ENCODE measurements at places on chromosomes 6 and 20.

DNA sequence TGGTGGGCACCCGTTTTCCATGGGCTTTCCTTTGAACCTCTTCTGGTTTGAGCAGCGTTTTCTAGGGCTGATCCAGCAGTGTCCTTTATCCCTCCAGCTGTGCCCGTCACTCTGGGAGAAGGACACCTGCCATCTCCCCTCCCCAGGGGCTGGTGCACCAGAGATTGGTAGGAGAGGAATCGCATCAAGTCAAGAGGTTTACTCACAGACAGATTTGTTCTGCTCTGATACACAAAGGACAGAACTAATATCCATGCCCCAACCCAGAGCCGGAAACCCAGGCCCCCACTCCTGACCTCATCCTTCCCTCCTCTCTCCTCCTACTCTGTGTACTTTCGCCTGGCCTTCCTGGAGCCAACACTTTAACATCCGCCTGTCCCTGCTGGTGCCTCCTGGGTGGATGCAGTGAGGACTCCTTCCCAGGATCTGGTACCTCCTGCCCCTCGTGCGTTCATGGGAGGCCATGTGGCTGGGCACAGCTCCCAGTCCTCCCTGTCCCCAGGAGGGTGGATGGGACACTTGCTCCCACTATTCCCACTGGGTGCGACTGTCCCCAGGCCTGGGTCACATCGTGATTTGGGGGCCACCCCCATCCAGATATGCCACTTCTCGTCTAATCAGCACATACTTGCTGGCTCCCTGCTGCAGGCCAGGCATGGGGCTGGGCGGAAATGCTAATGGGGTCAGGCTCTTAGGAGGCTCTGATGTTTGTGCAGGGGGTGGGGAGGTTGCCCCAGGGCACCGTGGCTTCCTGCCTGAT, 286.3 kb downstream of the CDH4 start:
- DNase-seq = no peak

- no peak for DNase-seq
Measured at GRCh38 chr20:51803148-51803854, 980 bp upstream of the SALL4 start.

DNA sequence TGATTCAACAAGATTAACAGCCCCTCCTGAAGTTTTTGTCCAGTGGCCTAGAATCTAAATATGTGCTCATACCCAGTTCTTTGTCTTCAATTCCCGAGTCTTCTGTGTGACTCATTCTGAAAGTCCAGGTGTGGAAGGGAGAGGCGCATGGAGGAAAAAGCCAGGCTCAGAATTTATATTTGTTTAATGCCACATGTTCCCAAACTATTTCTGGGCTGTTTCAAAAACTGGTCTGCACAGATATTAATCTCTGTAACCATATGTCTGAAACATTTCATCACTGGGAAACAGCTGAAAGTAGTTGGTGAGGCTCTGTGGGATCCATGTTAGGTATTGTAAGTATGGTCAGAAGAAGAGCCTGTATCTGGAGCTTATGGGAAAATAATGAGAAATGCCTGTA, 266.0 kb downstream of the PAX1 start:
- DNase-seq = no peak

- DNase-seq = no peak
Measured at GRCh38 chr6:103193413-103193812, 1666.3 kb downstream of the HACE1 start.

All from neuronal stem cell (in vitro differentiated cells).